ENCODE measurements at places on chromosomes 2 and 18.

GRCh38 chr2:127388423-127389164 lies 819 bp upstream of the MAP3K2 start:
- no peak for DNase-seq

DNA sequence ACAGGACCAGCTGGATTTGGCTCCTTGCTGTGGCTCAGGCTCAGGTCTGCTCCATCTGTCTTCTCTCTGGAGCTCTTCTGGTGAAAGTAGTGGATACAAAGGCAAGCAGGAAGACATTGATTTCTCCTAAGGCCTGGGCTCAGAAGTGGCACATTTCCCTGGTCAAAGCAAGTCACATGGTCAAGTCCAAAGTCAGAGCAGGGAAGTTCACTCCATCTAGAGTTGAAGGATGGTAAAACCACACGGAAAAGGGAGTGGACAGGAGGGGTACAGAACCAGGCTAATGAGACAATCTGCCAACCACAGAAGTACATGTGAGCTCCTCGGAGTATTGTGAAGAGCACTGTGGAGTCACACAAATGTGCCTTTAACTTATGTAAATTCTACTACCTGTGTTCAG lies 66.1 kb downstream of the MARCO start:
- no peak for DNase-seq

DNA sequence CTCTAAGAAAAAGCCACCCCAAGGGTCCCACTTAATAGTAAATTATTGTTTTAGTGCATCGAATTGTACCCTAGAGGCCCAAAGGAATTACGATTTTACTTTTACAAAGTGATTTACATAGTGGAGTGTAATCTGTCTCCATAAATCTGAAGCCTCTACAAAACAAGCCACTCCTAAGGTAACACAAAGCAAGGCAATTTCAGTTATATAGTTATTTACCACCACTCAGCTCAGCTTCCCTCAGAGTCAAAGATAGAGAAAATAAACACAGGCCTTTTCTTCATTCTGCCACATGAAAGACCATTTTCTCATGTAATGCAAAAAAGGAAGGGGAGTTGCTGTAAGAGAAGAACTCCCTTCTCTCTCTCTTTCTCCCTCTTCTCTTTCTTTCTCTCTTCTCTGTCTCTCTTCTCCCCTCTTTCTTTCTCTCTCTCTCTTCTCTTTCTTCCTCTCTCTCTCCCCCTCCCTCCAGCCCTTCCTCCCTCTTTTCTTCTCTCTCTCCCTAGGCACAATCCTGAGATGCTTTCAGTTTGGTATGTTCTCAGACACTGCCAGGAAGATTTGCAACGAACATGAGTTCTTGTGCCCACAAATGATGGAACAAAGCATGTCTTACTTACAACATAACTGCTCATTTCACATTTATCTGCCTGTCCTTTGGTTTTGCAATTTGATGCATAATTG lies 264.5 kb downstream of the BCL2 start:
- DNase-seq = no peak

DNA sequence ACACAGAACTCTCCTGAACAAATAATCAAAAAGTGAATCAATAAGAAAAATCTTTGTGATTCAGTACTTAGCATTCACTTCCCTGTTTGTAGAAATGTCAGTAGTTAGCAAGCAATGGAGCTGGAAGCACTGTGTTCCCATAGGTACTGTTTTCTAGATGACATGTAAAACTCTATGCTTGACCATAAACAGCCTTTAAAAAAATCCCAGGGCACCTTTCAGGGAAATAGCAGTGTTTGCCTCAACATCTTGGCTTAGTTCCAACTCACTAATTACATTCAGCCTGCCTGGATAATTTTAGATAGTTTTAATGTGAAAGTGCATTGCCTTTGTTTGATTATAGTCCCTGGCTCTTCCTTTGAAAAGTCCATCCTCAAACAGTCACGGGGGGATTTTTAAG lies 721.8 kb downstream of the ERBB4 start:
- DNase-seq = no peak

- DNase-seq = no peak
Measured at GRCh38 chr18:10681581-10682367, 155.9 kb downstream of the NAPG start.

GRCh38 chr2:47488870-47489584 lies 86.1 kb downstream of the MSH2 start:
- DNase-seq = no peak

DNA sequence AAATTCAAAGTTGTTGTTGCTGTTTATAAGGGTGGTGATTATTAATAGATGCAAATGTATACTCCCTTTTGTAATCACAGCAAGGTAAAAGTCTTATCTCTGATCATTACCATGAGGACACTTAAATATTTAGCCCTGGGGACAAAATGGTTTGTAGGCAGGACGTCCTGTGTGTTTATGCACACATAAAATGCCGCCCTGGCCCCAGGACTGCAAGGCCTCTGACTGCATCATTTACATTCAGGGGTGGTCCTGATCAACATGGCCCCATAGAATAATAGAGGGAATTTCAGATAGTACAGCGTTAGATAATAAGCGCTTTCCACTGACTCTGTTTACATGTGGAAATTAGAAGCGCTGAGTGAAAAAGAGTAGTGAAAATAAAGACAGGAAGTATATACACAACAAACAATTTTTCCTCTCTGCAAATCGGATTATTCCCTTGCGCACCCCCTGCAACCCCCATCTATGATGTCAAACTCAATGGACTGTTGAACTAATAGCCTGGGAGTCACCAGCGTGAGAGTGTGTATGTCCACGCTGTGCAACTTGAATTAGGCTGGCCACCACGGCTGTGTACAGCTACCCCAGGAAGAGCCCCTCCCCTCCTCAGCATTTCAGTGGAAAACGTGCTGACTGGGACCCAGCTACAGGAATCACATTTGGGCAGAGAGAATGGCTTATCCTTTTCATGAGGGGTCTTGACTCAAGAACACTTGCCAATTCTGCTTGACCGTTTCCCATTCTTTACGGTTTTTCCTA lies 291.5 kb downstream of the SOX11 start:
- no peak for DNase-seq

- DNase-seq = no peak
Measured at GRCh38 chr2:119435081-119435952, 3.7 kb downstream of the TMEM37 start.

GRCh38 chr2:16763493-16763899 lies 97.9 kb upstream of the CYRIA start:
- DNase-seq = no peak

DNA sequence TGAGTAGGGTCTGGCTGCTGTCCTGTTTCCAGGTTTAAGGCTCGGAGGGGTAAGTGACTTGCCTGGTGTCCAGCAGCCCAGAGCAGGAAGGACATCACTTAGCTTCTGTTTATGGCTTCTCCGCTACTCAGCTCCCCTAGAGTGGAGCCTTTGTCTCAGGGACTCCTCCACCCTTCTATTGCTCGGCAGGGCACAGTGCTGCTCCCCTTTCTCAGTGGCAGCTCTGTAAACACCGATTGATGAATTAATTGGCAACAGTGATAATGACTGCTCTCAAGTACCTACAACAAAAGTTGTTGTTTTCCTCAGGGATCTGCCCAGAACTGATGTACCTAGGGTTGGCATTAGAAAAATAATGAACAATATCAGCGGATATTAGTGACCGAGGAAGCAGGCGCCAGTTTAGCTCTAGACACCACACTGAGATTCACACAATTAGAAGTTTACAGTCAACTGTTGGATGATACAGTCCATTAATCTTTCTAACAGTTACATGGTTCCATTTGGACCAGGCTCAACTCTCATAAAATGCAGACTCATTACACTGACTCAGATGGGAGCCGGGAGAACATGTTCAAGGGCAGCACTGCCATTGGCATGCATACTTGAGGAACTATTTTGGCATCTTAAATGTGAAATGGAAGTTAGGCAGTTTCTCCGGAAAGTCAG lies 265.7 kb downstream of the MTX2 start:
- no peak for DNase-seq

DNA sequence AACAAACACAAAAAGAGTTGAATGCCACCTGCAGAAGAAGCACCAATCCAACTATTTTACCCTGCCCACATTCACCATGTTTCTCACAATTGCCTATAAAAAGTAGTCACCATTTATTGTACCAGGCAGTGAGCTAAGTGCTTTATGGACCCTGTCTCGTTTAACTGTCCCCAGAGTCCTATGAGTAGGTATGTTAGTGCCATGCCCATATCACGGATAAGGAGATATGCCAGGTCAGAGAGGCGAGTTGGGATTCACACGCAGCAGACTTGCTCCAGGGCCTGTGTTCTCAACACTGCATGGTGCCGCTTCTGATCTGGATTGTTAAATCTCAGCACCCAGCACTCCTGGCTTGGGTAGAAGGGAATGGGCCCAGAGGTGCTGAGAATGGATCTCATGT lies 49.1 kb upstream of the CYP1B1 start:
- no peak for DNase-seq

- DNase-seq = no peak
Measured at GRCh38 chr2:216215658-216216390, 106.7 kb downstream of the XRCC5 start.

GRCh38 chr2:216860426-216861137 lies 718 bp upstream of the TNP1 start:
- no peak for DNase-seq

GRCh38 chr2:240498958-240499260 lies 58.9 kb downstream of the ANKMY1 start:
- no peak for DNase-seq

- no peak for DNase-seq
Measured at GRCh38 chr2:177612659-177613058, 220.1 kb downstream of the AGPS start.

GRCh38 chr2:17309741-17310339 lies 208.4 kb downstream of the RAD51AP2 start:
- no peak for DNase-seq

DNA sequence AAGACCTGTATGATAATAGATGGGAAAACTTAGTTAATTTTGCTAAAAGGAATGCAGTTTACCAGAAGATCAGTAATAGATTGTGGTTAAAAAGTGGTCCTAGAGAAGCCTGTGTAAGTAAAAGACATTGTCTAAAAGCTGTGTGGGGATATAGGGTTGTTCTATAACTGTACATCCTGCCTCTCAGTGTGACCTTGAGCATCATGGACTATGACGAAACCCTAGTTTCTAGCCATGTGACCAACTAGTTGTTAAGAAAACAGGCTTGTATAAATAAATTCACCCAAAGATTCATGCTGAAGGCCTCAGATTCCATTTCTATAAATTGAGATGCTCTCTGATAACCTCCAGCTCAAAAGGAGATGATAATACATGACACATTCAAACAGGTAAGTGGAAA lies 160.7 kb downstream of the IKZF2 start:
- DNase-seq = no peak

Measured in effector CD8-positive, alpha-beta T cell (primary cell).